Foreskin keratinocyte (primary cell): ENCODE measurements at places on chromosomes 1 and 21.

DNA sequence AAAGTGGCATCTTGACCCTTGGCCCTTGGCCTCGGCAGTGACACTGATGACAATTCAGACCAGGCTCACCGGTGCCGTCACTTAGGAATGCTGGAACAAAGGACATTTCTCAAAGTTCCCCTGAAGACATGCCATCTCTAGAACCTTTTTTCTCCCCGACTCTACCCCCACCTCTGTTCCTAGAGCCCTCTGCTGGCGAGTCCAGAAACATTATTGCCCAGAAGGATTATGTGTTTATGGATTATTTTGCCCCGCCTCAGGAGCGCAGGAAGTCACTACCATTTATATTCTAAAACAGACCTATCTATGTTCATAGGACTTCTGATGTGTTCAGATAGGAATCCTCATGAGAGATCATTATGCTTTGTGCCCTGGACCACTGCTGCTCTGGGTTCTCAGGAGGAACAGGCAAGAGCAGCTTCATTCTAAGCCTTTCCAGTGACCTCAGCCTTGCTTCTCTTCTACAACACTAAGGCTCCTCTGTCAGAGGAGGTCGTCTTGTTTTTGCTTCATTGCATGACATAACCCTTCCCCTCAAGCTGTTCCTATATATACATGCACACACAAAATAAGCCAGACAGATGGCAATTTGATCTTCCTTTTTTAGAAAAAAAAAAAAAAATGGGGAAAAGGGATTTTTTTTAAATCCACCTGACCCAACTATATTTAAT is 12.4 kb upstream of the SHISA4 start:
- no peak for DNase-seq

- DNase-seq: no peak
Measured at GRCh38 chr1:119227456-119227855, 87.0 kb upstream of the WARS2 start.

DNA sequence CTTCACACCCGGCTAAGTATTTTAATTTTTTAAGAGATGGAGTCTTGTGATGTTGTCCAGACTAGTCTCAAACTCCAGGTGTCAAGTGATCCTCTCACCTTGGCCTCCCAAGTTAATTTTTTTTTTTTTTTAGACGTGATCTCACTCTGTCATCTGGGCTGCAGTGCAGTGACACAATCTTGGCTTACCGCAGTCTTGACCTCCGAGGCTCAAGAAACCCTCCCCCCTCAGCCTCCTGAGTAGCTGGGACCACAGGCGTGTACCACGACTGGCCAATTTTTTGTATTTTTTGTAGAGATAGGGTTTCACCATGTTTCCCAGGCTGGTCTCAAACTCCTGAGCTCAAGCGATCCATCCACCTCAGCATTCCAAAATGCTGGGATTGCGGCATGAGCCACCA is 11.7 kb upstream of the IFNLR1 start:
- no peak for DNase-seq

DNA sequence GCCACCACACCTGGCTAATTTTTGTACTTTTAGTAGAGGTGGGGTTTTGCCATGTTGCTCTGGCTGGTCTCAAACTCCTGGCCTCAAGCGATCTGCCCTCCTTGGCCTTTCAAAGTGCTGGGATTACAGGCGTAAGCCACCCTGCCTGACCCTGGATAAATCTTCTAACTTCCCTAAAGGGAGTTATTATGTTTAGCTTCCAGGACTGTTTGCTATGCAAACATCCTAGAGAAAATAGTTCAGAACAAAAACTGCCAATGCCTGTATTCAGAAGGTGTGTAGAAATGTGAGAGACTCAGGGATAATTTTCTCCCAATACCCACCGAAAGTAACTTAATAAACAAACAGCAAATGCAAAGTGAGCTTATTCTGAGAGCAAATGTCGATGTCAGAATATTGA is 301.2 kb downstream of the TGFB2 start:
- DNase-seq: no peak

DNA sequence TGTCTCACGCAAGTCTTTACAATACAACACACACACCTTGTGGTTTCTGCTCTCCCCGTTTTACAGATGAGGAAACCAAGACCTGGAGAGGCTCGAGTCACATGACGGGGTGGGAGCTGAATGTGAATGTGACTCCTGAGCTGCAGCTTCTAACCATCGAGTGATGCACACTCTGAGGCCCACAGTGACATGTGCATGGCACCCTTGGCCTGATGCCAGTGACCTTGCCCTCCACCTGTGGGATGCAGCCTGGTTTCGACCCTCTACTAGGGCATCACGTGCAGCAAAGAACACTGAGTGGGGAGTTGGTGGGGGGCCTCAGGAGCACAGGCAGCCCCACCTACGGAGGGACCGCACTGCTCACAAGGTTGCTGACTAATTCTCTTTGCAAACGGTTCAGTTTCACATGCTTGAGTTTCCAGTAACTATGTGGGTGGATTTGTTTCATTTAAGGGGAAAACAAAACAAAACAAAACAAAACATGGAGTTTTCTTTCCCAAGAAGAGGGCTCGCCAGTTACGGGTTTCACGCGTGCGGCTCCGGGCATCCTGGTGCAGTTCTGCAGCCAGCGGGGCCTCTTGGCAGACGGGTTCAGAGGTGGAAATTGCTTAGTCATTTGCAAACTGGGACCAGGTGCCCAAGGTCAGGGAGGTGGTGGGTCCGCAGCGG is 22.9 kb downstream of the SPSB1 start:
- DNase-seq: peak; percentile 36

DNA sequence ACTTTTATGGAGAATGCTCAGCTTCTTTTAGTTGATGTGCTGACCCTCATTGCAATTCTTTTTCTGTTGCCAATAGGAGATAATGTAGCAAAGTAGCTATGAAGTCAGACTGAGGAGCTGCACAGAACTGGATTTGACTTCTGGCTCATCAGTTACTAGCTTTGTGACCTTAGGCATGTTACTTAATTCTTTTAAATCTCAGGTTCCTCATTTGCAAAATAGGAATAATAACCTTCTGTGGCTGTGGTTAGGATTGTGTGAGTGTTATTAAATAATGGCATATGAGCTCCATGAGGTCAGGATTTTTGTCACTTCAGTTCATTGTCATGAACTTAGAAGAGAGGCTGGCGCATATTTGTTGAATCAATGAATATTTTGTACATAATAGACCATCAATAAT is 237.6 kb upstream of the SGIP1 start:
- no peak for DNase-seq

DNA sequence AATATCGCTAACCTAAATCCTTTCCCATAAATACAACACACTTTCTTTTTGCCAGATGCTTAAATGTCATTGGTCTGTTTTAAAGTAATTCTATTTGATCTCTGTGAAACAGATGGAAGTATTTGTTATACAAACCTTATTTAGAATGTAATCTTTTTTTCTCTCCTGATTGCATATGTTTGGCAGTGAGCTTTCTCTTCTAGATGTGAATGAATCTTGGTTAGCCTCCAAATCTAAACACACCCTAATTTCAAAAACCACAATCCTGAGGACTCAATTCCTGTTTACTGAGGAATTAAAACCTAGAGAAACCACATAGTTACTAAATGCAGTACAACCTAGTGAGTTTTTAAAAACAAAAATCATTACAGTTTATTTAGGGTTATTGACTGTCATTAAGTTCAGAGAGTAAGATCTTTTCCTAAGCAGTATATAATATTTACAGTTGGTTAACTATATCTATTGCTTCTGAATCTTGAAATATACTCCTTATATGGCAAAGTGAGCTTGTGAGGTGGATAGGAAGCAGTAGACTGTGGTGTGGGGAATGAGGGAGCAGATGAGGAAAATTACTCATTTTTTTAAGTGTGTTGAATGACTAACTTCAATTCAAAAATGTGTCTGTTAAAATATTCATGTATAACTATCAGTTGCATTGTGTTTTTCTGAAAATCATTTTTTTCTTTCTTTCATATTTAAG is 218.7 kb downstream of the FMN2 start:
- DNase-seq: no peak

DNA sequence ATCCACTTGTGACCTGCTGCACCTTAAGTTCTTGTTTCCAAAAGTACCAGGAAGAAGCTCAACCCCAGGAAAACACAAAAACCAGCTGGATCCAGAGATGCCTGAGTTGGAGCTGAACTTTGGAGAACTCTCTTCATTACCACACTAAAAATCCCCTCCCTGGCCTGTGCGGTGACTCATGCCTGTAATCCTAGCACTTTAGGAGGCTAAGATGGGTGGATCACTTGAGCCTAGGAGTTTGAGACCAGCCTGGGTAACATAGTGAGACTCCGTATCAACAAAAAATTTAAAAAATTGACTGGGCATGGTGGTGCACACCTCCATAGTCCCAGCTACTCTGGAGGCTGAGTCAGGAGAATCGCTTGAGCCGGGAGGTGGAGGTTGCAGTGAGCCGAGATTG is 6.2 kb downstream of the MAP1LC3C start:
- DNase-seq: no peak

- DNase-seq: no peak
Measured at GRCh38 chr21:43930074-43930847, 65.2 kb downstream of the AGPAT3 start.

DNA sequence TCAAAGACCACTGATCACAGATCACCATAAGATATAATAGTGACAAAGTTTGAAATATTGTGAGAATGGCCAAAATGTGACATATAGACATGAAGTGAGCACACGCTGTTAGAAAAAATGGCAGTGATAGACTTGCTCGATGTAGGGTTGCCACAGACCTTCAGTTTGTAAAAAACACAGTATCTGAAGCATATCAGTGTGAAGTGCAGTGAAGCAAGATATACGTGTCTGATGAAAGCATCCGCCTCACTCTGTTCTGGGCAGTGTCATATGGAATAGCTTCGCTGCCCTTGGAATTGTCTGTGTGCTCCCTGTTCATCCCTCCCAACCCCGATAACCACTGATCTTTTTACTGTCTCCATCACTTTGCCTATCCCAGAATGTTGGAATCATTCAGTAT is 50.7 kb downstream of the GALNT2 start:
- DNase-seq: no peak

DNA sequence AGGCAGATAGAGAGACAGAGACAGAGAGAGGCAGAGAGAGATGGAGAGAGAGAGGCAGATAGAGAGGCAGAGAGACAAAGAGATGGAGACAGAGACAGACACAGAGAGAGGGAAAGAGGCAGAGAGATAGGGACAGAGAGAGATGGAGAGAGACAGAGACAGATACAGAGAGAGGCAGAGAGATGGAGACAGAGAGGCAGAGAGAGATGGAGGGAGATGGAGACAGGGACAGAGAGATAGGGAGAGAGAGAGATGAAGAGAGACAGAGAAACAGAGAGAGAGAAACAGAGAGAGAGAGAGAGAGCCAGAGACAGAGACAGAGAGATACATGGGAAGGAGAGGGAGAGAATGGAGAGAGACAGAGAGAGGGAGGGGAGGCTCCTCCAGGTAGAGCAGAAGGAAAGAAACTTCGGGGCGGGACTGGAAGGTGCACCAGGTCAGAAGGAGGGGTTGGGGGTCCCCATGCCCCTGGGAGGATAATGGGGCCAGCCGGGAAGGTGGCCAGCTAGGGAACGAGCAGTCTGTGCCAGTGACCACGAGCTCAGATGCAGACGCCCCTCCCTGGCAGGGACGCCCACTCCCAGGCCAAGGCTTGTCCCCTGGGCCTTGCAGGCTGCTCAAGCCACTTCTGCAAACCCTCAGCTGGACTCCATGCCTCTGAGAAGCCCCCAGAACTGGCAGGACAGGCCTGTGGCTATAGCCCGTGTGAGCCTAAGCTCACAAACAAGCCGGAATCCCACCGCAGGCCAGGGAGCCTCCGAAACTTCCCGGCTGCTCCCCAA is 3.3 kb downstream of the FNDC10 start:
- no peak for DNase-seq

- DNase-seq: peak; percentile 46
Measured at GRCh38 chr1:39919545-39919944, 17.8 kb upstream of the MYCL start.

DNA sequence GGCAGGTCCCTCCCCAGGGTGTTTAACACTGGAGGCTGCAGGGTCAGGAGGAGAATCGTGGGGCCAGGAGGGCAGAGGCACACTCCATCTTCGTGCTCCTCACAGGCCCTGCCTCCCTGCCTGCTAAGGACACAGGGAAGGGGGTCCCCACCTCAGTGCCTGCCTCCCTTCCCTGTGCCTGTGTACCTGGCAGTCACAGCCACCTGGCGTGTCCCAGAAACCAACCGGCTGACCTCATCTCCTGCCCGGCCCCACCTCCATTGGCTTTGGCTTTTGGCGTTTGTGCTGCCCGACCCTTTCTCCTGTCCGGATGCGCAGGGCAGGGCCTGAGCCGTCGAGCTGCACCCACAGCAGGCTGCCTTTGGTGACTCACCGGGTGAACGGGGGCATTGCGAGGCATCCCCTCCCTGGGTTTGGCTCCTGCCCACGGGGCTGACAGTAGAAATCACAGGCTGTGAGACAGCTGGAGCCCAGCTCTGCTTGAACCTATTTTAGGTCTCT is 623 bp upstream of the BGLAP start:
- DNase-seq: no peak

DNA sequence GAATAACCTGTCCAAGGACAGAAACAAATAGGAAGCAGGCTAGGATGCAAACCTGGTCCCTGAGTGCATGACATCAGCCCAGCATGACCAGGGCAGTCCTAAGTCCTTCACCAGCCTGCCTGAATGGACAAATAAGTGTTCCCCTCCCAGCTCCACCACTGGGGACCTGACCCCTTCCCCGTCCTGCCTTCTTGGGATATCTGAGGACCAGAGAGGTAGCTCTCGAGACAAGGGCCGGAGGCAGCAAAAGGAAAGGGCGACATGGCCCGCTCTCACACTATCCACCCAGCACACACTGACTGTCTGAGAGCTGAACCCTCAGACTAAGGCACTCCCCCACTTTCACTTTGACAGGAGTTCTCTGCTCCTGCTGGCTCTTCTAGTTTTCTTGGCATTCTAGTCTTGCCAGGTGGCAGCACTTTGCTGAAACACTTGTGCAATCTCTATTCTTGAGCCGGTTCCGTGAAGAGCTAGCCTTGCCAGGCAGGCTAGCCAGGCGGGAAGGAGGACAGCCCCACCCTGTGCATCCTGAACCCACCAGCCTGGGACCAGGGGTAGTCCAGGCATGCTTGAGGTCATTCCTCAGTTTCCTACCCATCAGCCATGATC is 251.1 kb upstream of the RAB4A start:
- DNase-seq: no peak

DNA sequence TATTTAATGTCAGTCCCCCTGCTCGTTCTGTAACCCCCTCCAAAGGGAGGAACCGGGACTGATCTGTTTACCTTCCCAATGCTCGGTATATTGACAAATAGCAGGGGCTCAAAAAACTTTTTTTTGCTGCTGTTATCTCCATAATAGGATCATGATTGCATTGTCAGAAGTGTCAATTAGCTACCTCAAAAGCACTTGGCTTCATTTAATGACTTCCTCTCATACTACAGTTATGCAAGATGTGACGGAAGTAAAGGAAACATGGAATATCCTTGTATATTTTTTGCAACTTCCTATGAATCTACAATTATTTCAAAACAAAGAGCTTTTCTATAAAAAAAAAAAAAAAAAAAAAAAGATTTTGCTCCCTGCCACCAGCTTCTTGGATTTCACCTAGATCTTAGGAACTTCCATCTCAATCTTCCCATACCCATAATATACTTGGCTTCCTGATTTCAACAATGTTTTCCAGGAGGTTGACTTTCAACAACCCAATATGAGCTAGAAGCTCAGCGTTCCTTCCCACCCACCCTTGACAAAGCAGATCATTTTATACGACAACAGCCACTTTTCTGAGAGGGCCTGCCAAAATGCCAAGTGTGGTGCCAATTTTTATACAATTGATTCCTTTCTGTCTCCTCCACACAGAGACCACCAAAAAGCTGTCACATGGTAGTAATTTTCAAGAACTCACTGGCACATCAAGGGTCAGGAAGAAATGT is 71.7 kb downstream of the SETD4 start:
- DNase-seq: no peak
